ENCODE measurements at places on chromosomes 7 and 10.

DNA sequence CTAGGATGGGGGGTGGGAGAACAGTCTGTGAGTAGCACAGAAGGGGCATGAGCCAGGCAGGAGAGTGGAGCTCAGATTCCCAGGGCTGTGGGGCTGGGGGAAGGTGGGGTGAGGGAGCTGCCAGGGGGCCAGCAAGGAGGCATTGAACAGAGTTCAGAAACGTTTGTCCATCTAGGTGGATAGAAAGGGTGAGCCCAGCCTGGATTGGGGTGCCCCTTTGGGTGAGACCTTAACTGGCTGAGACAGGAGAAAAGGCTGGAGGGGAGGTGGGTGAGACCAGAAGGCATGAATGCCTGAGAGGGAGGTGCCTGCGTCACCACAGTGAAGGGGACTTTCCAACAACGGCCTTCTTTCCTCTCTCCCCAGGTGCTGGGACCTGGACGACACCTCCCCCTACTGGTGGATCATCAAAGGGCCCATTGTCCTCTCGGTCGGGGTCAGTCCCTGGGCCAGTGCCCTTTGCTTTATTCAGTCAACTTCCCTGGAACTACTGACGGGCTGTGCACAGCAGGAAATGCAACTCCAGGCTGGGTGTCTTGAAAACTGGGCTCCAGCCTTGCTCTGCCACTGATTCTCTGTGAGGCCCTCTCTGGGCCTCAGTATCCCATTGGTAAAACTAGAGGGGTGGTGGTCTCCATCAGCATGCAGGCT, 11.0 kb downstream of the GHRHR start:
- peak; percentile 61 for DNase-seq

- DNase-seq: peak; percentile 25
Observed at GRCh38 chr10:133278577-133279265, 2.1 kb upstream of the ADAM8 start.

DNA sequence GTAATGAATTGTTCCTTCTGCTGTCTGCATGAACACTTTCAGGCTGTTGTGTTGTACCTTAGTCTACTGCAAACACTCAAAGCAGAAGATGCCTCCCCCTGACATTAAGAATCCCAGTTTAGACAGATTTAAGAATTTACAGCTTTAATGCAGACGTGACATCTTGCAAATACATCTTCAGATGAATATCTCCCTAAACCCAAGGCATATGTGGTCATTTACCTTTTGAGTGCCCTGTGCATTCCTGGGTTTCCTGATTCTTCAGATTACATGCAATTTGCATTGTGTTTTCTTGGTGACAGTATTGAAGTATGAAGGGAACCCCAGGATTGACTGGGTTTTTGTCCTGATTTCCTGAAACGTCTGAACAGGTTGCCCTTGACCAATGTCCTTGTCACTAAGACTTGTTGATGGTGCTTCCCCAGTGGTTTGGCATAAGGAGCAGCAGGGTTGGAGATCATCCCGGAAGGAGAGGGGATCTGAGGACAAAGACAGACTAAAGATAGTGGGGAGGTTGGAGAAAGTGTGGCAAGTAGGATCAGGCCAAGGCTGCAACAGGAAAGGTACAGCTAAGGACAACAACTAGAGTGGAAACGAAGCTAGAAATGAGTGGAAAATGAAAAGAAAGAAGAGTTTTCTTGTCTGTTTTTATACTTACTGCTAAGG, 123.8 kb upstream of the RHOBTB1 start:
- no peak for DNase-seq

GRCh38 chr7:144653449-144653848, 182.4 kb downstream of the TPK1 start:
- DNase-seq: no peak

- peak; percentile 8 for DNase-seq
Observed at GRCh38 chr10:108582387-108582786, 1340.9 kb downstream of the XPNPEP1 start.

- no peak for DNase-seq
Observed at GRCh38 chr10:129541200-129541599, 74.2 kb downstream of the MGMT start.

DNA sequence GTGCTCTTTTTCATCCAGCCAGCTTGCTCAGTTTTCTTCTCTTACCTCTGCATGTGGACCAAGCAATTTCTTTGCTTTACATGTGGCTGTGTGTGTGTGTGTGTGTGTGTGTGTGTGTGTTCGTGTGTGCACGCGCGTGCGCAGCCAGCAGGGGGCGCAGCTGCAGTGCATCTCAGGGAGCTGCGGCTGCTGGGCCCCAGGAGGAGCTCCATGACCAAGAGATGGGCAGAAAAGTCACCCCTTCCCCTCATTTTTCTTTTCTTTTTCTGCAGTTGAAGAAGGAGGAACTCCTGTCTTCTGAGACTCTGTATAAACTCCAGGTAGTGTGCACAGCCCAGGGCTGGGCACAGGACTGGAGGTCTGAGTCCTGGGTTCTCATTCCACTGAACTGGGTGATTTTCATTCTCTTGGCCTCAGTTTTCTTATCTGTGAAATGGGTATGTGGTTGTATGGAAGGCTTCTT, 41.8 kb downstream of the BLNK start:
- peak; percentile 62 for DNase-seq

DNA sequence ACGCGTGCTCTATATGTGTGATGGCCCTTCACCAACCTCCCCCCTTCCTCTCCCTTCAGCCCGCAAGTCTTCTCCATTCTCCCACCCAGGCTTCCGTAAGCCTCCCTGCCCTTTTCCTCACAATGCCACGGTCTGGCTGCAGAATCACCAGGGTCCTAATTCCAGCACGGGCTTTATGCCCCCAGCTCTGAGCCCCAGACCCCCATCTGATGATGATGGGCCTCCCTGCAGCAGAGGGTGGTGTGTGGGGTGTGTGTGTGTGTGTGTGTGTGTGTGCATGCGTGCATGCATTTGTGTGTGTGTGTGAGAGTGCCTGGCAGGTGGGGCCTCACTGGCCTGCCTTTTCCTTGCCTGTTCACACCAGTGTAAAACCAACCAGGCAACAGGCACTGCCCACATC, 109.9 kb downstream of the OAT start:
- no peak for DNase-seq

DNA sequence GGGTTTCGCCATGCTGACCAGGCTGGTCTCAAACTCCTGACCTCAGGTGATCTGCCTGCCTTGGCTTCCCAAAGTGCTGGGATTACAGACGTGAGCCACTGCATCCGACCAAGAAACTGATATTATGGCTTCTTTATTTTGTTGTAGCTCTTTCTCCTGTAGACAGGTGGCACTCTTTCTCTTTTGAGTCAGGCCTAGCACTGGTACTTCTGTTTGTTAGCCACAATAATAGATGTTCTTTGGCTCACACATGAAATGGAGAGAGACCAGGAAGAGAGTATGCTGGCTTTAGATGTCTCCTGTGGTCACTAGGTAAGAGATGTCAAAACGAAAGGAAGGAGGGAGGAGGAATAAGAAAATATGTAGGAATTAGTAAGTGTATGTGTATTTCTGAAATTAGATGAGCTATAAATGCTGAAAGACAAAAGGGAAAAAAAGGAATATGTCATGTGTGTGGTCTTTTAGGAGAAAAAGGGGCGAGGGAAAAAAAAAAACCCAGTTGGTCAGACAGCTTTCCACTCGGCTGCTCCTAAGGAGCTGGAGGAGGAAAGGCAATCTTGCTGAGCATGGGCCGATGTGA, 78.7 kb downstream of the CLEC2L start:
- DNase-seq: peak; percentile 61

GRCh38 chr10:22560913-22561239, 153.5 kb downstream of the PIP4K2A start:
- no peak for DNase-seq

DNA sequence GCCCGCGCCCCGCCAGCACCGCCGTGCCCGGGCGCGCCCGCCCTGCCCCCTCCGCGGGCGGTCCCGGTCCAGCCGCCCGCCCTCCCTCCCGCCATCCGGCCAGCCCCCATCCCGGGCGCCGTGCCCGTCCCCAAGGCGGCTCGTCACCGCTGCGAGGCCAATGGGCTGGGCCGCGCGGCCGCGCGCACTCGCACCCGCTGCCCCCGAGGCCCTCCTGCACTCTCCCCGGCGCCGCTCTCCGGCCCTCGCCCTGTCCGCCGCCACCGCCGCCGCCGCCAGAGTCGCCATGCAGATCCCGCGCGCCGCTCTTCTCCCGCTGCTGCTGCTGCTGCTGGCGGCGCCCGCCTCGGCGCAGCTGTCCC, at the start of gene HTRA1:
Gene HTRA1 (plus strand): TSS at position 187 of the 362 bp plus-strand sequence. CDS start 100 bp downstream, at position 287.
- DNase-seq: peak; percentile 91

- peak; percentile 45 for DNase-seq
Observed at GRCh38 chr7:142523821-142524460, 225.3 kb upstream of the PRSS1 start.

DNA sequence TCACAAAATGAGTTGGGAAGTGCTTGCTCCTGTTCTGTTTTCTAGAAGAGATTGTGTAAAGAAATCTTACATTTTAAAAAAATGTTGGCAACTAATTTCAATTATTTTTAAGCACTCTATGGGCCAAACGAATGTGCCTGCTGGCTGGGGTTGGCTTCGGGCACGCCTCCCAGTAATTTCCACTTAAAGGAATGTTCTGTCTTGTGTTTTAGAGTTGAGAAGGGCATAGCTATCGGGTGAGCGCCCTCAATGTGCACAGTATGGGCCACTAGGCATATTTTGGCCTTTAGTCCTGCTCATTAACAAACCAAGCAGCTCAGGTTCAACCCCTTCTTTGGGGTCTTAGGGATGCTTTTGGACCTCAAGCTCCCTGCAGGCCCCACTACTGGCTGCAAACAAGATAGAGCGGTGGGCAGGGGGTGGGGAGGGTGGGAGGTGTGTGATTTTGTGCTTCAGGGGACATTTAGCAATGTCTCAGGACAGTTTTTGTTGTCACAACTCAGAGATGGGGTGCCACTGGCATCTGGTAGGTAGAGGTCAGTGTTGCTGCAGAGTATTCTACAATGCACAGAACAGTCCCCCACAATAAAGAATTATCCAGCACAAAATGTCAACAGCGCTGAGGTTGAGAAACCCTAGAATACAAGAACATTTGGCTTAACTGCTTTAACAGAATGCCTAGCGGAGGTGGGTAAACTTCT, 40.7 kb downstream of the TACC2 start:
- no peak for DNase-seq

DNA sequence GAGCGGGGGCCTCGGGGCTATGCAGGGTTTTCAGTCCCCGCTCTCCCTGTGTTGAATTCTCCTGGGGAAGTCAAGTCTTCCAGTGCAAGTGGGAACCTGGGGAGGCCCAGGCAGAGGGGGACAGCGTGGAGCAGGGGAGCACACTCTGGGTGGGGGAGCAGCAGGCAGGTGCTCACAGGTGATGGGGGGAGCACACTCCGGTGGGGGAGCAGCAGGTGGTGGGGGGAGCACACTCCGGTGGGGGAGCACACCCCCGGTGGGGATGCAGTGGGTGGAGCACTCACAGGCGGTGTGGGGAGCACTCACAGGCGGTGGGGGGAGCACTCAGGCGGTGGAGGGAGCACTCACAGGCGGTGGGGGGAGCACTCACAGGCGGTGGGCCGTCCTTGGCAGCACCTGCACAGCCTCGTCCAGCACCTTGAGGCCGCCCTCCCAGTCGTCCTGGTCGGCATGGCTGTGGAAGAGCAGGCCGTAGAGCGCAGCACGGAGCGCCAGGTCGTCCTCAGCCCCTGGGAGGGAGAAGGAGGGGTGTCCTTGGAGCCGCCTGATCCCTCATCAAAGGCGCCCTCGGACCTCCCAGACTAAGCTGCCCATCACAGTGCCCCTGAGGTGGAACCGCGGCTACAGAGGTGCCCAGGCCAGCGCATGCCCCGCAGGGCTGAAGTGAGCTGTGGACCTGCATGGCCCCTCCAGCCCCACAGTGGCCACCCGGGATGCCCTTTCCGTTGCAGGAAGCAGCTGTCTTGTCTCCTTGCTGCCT, 56.7 kb downstream of the CFAP46 start:
- DNase-seq: no peak

DNA sequence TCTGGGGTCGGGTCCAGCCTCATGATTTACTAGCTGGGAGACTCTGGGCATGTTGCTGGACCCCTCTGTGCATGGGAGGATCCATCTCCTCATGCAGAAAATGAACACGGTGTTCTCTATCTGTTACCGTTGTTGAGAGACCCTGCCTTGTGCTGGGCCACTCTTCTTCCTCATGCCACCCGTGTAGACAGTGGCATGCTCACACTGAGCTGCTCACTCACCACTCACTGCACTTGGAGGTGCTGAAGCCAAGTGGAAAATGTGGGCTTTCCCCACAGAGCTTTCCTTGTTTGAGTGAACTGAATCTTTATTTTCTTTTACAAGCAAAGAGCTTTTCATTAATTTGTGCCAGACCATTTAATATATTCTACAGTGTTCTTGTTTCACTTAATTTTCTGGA, 77.5 kb upstream of the GDF10 start:
- DNase-seq: no peak

- DNase-seq: no peak
Observed at GRCh38 chr10:62154231-62154630, 114.4 kb downstream of the RTKN2 start.

DNA sequence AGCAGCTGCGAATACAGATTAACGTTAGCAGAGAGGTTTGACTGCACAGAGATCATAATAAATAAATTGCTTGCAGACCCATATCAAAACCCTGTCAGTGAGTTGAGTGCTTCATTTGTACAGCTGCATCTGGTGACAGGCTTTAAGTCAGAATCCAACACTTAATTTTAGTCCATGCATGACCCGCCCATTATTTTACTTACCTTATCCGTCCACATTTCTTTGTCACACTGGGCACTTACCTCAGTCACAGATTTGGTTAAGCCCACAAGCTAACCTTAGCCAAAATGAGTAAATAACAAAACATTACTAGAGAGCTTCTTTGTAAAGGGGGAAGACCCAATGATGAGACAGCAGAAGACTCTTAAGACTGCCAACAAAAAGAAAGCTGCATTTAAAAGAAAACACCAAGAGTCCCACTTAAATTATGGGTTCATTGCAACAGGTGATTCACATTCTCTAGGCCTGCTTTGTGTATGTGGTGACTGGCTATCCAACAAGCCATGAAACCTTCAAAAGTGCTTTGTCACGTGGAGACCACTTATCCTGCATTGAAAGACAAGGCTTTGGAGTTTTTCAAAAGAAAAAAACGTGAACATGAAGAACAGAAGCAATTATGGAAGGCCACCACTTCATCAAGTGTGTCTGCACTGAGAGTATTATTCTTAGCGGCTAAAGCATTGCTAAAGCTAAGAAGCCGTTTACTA, 32.2 kb downstream of the PHTF2 start:
- no peak for DNase-seq

- DNase-seq: peak; percentile 22
Observed at GRCh38 chr7:87564296-87564963, 36.3 kb downstream of the ABCB1 start.

DNA sequence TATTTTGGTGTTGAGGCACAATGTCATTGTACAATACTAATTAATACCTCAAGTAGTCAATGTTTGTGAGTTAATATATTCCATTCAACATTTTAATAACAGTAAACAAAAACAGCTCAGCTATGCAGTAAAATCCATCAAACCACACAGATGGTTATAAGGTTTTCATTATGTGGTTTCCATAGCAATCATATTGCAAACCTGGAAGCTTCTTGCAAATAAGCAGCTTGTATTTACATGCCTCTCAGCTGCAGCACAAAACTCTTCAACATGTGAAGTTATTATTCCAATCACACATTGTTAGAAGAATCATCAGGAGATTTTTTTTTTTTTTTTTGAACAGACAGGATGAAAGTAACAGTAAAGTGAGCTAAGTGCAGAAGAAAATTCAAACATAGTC, 170.2 kb downstream of the SKAP2 start:
- peak; percentile 29 for DNase-seq

- no peak for DNase-seq
Observed at GRCh38 chr10:91955114-91955513, 31.5 kb downstream of the BTAF1 start.

- no peak for DNase-seq
Observed at GRCh38 chr7:132351954-132352499, 224.2 kb downstream of the PLXNA4 start.
